Lower leg skin (tissue), 4 donors: ENCODE measurements at places on chromosomes 1 and 21.

DNA sequence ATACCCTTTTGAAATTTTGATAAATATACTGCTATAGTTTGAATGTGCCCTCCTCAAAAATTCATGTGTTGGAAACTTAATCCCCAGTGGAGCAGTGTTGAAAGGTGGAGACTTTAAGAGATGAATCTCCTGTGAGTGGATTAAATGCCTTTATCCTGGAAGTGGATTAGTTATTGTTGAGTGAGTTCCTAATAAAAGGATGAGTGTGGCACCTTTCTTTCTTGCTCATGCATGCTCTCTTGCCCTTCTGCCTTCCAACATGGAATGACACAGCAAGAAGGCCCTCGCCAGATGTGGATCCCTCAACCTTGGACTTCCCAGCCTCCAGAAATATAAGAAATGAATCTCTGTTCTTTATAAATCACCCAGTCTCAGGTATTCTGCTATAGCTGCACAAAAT lies 51.8 kb downstream of the CD160 start:
- DNase-seq: no peak

DNA sequence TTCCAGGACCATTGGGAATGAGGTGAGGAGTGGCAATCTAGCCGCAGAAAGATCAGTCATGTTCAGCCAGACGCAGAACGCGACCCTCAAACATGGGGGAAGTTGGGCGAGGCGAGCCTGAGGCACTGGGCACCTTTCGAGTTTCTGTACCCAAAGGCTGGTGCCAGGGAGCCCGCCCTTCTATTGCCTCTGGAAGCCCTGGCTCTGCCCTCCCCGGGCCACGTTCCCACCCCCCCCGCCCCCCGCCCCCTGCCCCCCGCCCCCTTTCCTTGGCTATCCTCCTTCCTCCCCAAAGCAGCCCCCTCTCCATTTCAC lies 2.2 kb upstream of the ZBTB7B start:
- no peak for DNase-seq

GRCh38 chr1:248804771-248805681 lies 20.7 kb downstream of the SH3BP5L start:
- DNase-seq: peak; percentile 68

DNA sequence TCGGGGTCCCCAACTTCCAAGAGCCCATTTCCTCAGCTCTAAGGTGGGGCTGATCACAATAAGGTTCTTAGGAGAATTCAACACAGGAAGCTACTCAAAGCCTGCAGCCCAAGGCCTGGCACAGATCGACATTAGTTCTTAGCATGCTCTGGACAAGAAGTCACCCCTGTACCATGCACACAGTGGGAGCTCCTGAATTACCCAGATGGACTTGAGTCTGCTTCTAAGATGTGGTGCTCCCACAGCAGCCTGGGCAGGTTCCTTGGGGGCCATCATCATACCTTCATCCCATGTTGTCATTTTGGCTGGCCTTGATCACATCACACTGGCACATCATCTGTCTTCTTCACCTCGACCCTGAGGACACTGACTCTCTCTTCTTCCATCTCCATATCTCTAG lies 153.3 kb upstream of the VAMP3 start:
- DNase-seq: no peak

DNA sequence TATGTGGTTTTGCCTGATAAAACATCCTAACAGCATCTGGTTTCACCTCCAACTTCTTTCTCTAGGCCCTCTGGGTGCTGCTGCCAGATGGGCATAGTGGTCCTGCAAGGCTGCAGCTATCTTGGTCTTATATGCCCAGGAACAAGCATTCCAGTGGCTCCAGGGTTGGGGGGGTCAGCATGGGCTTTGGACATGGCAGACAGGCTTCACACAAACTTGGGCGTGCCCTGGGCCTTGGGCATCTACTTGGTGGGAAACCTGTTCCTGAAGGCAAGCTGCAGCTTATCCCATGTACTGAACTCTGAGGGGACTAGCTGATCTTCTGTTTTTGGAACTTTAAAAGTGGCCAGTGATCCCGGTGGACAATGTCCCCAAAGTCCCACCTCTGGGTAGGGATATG lies 54.9 kb upstream of the ZNF678 start:
- DNase-seq: no peak

GRCh38 chr1:239545466-239545865 lies 159.1 kb downstream of the CHRM3 start:
- no peak for DNase-seq

GRCh38 chr1:212915245-212916091 lies 34.9 kb upstream of the VASH2 start:
- no peak for DNase-seq

DNA sequence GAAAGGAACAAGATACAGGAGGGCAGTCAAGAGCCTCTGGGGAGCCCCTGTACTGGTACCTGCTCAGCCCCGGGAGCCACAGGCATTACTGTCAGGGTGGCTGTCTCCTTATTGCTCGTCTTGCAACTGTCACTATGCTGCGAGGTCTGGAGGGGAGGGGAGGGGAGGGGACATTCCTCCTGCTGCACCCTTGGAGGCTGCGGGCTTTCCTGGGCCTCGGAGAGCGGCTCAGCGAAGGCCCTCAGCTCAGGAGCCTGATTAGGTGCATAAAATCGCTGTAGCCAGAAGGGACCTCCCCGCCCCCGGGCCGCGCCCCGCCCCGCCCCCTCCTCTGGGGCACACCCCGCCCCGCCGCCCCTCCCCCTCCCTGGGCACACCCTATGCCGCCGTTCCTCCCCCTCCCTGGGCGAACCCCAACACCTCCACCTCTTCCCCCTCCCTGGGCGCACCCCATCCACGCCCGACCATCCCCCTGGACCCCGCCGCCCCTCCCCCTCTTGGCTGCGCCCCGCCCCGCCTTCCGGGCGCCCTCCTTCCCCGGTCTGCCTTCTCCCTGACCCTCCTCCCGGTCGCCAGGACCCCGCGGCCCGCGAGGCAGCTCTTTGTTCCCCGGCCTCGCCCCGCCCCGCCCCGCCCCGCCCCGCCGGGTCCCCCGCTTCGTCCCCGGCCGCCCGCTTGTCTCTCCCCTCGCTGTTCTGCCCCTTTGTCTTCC lies 35.5 kb downstream of the CACHD1 start:
- peak; percentile 84 for DNase-seq
